ENCODE measurements at places on chromosomes 12 and 14.

GRCh38 chr14:29953501-29953900, 25.9 kb upstream of the PRKD1 start:
- no peak for DNase-seq

GRCh38 chr14:23577004-23577681, 1.4 kb downstream of the JPH4 start:
- no peak for DNase-seq

DNA sequence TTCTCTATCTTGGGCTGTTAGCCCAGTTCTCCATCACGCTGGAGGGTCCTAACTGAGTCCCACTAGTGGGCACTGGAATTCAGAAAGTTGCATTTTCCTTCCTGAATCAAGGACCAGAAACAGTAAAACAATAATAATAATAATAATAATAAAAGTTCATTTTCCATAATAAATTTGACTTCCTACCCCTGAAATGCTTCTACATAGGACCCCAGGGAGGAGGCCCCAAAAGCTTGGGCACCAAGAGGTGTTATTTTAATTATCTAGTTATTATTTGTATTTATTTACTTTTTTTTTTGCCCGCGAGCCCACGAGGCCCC, 12.4 kb downstream of the SCNN1A start:
- DNase-seq = no peak

DNA sequence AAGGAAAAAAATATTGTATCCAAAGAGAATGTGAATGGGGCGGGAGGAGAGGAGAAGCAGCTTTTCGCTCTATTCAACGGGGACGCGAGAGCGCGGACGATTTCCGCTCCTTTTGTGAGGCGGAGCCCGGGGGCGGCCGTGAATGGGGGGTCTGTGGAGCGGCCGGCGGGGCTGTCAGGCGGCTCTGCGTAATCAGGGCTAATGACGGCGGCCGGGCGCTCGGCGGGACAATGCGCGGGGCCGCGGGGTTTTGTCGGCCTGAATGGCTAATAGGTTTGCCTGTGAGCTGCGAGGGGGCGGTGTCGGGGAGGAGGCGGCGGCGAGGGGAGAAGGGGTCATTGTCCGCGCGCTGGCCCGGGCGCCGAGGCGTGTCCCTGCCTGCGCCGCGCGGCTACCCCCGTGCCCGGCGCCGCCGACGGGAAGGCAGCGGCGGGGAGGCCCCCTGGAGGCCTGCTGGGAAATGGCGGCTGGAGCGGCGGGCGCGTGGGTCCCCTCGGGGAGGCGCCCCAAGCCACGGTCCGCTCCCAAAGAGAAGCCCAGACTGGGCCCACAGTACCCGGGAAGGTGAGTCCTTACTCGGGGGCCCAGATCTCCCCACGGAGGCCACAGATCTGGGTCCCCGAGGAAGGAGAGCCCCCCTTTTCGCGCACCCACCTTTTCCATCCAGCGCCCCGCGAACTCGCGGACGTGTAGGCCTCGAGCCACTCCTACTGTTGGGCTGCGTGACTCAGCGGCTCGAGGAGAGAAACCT, 6.0 kb downstream of the SIX6 start:
- no peak for DNase-seq

DNA sequence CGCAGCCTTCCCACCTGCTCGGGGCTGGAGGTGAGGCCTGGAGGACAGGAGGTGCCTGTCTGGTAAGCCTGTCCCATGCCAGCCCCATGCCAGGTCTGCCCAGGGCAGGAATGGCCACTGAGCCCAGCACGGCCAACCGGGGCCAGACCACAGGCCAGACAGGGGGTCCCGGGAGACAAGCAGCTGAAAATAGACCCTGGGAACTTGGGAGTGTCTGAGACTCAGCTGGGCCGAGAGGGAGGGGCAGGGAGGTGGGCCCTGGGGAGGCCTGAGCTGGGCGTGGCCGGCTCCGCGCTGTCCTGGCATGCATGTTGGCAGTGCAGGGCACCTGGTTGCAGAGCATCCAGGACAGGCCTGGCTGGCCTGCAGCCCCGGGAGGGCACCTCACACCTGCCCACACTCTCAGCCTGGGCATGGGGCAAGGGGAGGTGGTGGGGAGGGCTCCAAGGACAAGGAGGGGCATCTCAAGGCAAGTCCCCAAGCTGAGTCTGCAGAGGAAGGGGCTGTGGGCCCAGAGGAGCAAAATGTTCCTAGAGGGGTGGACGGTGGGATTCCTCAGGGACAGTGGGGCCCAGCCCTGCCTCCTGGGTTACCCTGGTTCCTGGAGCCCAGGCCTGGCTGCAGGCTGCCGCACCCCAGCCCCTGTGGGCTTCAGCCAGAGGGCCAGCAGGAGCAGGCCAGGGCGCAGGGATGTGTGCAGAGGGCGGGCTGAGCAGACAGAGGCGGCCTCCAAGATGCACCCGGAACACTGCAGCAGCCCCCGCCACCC, 3.2 kb upstream of the CRIP1 start:
- no peak for DNase-seq

GRCh38 chr12:14849661-14850060, 6.3 kb upstream of the ART4 start:
- no peak for DNase-seq

DNA sequence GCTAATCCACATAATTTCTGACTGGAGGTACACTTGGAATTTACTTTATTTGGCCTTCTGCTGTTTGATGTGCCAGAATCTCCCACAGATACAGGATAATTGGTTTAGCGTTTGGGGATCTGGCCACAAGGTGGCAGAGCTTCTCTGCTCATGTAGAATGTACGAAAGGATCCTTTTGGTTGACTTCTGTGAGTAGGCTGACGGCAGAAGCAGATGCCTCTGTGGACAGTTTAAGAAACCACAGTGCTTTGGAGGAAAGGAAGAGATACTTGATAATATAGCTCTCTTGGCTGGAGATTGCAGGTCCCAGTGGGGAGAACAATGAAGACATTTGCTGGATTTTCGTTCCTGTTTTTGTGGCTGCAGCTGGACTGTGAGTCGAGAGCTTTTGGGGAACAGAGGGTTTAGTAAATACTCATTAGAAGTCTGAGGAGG, 75.3 kb upstream of the OR4E1 start:
- no peak for DNase-seq

DNA sequence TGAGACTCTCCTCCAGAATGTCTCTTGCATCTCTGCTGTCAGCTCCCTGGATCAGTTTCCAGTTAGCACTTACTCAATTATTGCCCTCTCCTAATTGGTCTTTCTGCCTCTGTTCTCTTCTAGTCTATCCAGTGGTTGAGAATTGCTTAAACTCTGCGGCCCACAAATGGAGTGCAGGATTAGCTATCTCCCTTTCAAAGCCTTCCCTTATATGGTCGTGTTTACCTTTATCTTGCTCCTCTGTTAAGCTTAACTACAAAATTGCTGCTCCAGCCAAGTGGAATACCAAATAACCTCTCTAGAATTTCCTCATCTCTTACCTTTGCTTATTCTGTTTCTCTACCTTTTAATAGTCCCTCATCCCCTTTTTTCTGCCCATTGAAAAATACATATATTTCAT, 132.7 kb downstream of the NRXN3 start:
- DNase-seq = no peak

DNA sequence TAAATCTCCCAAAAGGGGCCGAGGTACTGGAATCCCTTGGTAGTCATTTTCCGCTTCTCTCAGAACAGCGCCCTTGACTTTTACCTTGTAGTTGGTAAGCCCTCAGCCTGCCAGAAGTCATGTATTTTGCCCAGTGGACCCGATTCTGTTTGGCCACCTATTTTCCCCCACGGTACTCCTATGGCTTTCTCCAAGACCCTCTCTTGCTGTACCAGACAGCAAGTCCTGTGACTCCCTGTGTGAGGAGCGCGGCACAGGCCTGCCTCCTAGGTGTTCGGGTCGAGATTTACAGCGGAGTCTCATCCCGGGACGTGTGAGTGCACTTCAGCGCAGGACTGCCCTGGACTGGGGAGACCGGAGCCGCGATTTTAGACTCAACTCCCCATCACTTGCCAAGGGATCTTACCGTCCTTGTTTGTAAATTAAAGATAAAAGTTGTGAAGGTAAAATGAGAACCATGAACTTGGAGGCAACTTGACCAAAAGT, 1.1 kb upstream of the MBD6 start:
- no peak for DNase-seq
